NCI-H69 (cell line): ENCODE measurements at places on chromosomes 5 and 9.

DNA sequence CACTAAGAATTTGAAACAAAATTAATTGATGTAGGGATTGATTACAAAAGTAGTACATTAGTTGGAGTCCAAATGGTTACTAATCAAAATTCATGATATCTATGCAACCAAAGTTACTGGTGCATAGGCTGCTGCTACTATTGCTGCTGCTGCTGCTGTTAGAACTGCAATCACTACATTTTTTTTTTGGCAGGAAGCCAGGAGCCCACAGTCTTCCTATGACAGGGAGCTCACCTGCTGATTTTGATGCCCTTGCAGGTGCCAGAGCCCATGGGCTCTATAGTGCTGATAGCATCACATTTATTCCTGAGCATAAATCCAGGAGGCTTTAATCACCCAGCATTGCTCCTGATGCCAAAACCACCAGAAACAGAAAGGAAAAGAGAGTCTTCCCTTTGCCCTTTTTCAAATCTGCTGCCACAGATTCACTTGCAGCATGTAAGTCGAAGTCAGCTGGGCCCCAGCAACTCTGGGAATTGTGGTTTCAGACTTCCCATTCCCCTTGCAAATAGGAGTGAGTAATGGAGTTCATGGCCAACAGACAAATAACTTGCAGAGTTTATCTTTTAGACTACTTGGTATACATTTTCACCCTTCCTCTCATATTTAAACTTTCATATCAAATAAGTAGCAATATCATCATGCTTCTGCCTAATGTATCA is 17.6 kb downstream of the SLCO6A1 start:
- peak; percentile 86 for DNase-seq

- no peak for DNase-seq
Measured at GRCh38 chr9:131386281-131386680, 7.6 kb upstream of the PRRC2B start.

DNA sequence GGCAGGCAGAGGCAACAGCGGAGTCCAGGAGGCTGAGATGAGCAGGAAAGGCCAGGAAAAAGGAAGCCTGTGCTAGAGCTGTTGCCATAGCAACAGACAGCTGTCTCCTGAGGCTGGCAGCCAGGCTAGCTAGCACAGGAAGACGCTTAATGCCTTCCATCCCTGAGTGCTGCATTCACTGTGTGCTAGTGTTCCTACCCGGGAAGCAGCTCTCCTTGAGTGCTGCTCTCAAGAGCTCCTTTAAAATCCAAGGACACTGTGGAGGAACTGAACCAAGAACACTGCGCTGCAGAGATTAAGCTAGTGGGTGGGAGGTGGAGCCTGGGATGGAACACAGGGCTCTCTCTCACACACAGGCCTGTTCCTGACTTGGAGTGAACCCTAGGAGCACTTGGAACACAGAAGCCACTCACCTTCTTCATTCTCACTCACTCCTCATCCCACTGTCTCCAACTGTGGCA is 53.5 kb upstream of the IL7R start:
- DNase-seq: peak; percentile 94

GRCh38 chr5:38557792-38558191 is 1.3 kb upstream of the LIFR start:
- no peak for DNase-seq

GRCh38 chr5:81907012-81907635 is 64.7 kb upstream of the ATG10 start:
- no peak for DNase-seq

- no peak for DNase-seq
Measured at GRCh38 chr9:111805830-111806241, 11.1 kb upstream of the SHOC1 start.

GRCh38 chr5:68932830-68933434 is 160.9 kb upstream of the SLC30A5 start:
- DNase-seq: peak; percentile 47

GRCh38 chr5:79561525-79561893 is 47.6 kb upstream of the HOMER1 start:
- DNase-seq: no peak

GRCh38 chr9:130663977-130664250 is 480 bp upstream of the PRDM12 start:
- peak; percentile 69 for DNase-seq

DNA sequence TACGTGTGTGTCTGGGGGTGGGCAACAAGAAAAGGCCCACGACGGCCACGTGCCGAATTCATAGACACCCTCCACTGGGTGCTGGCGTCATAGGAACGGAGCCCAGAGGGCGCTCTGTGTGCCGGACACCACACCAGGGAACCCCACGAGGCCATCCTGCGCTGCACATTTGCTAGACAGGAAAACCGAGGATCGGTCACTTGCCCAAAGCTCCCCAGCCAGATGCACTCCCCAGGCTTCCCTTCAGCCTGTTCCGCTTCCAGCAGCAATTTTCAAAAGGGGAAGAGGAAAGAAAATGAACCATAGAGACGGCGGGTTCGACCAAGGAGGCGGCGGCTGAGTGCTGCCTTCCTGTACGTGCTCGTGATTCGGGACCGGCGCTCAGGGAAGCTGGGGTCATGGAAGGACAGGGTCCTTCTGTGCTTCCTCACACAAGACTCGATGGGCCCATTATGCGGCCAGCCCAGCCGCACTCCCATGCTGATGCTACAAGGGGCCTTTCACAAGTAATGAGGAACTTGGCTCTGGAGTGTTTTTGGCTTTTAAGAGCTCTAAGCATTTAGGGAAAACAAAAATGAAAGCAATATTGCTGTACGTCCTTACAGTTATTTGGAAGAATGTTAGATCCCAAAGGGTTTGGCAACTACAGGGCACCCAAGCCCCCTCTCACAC is 124.6 kb upstream of the SARDH start:
- DNase-seq: no peak

DNA sequence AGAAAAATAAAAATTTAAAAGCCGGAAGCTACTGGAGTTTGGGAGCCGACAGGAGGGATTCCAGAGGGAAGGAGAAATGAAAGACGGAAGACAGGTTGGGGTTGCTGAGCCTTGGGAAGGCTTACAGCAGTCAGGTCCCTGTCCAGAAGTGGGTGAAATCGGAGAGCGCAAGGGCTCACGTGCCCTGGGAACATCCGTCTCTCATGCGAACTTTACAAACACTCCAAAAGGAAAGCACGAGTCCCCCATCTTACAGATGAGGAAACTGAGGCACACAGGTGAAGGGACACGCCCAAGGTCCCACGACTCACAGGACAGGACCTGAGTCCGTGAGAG is 347 bp upstream of the OLFML2A start:
- DNase-seq: peak; percentile 52

DNA sequence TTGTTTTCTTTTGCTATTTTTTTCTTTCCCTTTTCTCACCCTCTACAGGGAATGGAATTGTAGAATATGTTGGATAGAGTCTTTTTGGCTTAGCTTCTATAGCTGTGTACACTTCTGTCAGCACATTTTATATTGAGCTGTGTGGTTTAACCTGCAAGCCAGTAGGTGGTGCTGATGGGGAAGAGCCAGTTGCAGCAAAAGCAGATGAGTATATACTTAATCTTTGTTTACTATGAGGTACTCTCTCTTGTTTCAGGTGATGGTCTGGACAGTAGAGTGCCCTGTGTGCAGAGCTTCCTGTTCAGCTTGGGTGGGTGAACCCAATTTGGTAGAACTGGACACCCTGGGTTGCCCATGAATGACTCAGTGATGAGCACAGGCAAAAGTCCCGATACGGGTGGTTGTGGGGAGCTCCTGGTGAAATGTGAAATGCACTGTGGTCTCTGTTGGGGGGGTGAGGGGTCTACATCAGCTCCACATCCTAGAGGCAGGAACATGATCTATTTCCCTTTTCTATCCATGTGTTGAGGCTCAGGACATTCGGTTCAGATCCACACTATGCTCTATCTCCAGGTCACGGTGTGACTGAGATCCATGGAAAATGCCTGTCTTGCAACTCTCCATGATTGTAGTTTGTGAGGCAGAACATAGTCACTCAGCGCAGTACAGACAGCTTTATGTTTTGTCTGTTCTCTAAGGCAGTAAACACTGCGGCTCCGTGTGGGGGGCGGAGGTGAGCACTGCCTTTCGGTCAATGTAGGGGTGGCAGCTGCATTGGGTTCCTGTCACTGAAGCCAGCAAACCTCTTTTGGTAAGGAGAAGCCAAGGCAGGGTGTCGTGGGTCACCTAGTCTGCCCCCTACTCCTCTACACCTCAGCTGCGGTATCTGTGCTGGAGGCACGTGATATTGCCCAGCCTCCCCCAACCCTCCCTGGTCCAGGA is 353.2 kb downstream of the PRR16 start:
- DNase-seq: peak; percentile 18

DNA sequence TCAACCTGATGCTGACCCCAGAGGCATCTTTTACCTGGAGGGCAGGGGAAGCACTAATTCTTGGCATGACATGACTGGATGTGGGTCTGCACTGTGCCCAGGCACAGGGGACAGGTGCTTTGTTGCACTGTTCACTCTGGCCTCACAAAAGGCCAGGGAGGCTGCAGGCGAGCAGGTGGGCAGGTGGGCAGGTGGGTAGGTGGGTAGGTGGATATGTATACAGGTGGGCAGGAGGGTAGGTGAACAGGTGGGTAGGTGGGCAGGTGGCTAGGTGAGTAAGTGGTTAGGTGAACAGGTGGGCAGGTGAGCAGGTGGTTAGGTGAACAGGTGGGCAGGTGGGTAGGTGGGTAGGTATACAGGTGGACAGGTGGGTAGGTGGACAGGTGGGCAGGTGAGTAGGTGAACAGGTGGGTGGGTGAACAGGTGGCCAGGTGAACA is 1.5 kb downstream of the PAEP start:
- DNase-seq: no peak

DNA sequence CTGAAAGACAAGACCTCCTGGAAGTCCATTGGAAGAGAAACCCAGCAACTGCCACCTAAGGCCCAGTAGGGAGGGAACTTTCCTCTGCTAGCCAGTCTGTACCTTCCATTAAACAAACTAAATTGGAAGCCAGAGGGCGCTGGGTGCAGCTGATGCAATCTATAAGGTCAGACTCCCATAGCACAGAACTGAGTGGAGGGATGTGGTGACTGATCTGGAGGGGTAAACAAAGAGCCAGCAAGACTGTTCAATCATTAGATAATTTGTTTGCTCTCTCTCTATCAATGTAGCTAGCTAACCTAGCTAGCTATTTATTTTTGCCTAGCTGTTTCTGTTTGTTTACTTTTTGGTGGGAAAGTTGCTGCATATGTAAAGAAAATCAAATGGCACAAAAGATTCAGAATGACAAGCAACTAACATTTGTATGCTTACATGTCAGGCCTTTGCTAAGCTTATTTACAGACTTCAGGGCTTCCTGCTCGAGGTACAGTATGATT is 291.8 kb upstream of the DAB2 start:
- peak; percentile 34 for DNase-seq

DNA sequence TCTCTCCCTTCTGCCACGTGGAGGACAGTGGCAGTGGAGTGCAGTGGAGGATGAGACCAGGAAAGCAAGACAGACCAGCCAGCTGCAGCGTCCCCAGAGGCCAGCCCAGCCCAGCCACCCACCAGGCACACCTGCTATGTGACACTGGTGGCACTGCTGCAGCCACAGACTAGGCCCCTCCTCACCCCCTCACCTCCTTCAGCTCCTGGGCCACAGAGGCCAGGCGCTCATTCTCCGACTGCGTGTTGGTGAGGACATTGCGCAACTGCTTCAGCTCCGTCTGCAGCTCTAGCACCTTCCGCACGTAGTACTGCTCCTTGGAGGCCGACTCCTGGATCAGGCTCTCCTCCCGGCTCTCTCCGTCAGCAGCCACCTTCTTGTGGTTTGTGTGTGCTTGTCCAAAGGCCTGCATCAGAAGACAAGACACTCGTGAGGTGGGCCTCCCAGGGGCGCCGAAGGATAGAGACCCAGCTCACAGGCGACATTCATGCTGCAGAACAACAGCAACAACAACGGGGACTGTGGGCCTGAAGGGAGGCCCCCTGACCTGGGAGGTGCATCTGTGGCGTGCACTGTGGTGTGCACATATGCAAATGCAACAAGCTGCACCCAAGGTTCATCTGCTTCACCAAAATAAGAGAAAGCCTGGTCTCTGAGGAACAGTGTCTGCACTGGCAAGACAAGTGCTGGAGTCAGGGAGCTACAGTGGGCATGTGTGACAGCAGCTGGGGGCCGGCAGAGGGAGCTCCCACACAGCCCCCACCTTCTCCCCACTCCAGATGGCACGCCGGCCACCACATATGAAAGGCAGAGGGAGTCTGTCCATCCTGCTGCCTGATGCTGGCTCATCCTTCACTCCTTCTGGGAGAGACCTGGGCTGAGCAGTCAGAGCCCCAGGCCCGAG is 35.5 kb downstream of the BICD2 start:
- DNase-seq: no peak

GRCh38 chr5:5616247-5616895 is 193.9 kb downstream of the ICE1 start:
- DNase-seq: peak; percentile 29

DNA sequence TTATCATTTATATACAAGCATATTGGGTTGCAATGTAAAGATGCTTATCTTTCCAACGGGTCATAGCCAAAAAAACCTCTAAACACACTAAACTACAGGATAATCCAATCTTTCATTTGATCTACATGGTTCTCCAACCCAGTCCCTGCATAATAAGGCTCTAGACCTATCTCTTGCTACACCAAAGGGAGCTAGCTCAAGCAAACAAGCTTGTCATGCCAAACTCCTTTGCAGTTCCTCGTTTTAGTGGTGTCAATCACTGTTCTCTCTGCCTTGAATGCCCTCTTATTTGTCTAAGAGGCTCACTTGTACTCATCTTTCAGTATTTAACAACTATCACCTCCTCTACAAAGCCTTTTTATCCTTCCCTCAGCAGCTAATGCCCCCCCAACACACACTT is 5.6 kb downstream of the HOMER1 start:
- DNase-seq: no peak

DNA sequence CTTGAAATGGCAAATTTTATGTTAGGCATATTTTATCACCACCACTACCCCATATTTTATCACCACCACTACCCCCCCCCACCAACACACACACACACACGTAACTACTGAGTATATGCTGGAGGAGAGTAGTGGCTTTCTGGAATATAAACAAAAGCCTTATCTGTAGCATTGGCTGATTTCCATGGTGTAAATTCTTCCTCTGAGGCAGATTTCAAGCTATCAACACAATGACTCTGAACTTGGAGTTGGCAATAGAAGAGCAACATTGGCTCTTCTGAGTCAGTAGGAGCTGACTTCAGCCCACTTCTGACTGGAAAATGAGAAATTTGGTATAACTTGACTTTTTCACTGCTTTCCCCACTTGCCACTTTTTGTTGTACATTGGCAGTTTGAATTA is 143.0 kb downstream of the CAVIN4 start:
- DNase-seq: no peak

DNA sequence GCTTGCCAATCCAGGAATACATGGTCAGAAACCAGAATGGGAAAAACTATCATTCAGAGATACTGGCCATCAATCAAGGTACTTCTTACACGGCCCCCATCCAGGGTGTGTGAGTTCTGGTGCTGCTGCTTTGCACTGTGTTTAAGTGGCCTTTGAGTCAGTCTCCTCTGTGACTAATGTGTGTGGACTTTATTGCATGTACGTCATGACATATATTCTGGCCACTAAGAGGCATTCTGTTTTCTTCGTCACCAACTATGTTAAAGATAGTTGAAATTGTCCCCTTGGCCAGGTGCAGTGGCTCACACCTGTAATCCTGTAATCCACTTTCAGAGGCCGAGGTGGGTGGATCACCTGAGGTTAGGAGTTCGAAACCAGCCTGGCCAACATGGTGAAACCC is 8.5 kb downstream of the EXOSC3 start:
- no peak for DNase-seq
